AML-193 (cell line): ENCODE measurements at places on chromosomes 6 and 20.

DNA sequence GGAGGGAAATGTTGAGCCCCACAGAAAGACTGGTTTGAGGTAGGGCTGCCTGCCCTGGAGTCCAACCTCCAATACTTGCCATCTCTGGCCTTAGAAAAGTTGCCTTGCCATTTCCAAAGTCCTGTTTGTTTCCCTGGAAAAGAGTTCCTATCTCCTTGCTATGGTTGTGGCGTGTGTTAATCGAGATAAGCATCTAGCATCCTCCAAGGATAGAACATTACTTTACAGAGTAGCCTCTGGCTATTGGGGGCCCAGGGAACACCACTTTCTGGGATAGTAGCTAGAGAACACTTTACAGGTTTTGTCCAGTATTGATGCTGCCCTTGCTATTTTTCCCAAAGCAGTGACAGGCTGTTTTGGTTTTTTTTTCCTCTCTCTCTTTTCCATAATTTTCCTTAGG is 57.4 kb upstream of the SASH1 start:
- DNase-seq = no peak

DNA sequence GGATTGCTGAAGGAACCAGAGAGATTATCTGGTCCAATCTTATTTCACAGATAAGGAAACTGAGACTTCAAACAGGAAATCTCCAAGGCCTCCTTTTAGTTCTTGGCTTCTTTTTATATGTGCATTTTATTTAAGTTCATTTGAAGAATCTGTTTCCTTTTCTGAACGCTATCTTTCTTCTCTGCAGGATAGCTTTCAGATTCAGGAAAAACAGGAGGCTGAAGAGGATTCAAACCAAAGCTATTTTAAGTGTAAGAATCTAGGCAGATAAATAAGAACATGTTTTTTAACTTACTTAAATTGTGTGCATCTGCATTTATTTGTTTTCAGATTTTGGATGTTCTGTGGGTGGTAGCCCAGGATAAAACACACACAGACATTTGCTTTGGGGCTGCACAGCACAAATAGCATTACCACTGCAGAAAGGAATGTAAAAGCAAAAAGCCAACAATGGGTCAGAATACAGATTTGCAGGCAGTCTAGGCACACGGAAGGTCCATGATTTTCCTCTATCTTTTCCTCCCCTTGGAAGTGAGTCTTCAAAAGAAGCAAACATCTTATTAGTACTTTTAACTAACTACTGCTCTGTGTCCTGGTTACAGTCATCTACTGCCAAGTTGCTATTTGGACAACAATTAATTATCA is 188.8 kb upstream of the TBX18 start:
- DNase-seq = no peak

- no peak for DNase-seq
Measured at GRCh38 chr20:47957135-47957534, 171.9 kb upstream of the SULF2 start.

GRCh38 chr6:166251655-166252054 is 56.5 kb downstream of the PRR18 start:
- DNase-seq = no peak

DNA sequence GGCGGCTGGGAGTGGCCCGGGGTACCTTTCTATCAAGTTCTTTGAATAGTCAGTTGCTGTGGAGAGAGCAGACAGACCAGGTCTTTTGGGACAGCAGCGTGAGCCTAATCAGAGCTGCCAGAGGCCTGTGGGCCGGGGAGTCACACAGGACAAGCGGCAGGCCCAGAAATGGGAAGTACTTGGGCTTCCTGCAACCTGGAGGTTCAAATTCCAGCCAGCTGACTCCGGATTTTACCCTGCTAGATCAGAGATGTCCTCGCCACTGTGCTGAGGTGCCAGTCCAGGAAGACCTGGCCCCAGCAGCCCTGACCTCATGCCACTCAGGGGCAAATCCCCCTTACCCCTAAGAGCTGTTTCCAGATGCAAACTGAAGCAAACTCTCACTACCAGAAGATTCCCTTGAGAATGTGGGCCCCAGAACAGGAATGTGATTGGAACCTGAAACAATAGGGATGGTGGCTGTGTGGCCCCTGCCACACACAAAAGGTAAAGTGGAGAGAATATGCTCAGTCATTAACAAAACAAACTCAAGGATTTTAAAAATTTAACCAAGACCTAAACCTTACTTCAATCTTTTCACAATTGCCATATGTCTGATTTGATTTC is 9.7 kb downstream of the BEND3 start:
- DNase-seq = no peak

DNA sequence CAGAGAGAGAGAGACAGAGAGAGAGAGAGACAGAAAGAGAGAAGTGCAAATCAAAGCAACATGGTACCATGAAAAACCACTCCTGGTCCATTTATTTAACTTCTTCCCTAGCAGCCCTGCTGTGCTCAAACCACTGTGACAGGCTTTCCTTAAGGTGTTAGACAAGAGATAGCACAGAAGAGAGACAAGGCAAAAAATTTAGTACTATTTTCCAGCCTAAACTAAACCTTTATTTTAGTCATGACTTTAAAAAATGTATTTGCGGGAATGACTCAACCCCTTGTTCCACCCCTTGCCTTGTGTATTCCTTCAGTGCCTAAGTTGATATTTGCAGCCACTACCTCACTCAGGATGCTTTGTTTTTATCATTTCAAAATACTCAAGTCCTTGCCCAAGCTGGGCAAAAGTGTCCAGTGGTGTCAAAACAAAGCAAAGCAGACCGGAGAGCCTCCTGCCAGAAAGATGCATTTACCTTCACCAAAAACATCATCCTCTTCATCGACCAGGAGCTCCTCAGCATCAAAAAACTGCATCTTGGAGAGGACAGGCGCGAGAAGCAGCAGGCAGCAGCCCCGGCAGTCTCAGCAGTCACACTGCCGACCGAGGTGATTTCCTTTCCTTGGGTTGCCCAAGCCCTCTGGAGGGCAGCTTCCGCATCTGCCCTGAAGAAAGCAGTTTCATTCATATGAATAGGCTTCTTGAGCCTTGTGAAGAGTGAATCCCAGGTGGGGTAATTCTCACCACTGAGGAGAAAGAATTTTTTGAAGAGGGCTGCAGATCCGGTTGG is at the start of gene RIPOR2:
RIPOR2 (minus strand) TSS at position 595 of the 787 bp plus-strand sequence; CDS start at position 533, 62 bp downstream.
- peak; percentile 65 for DNase-seq

DNA sequence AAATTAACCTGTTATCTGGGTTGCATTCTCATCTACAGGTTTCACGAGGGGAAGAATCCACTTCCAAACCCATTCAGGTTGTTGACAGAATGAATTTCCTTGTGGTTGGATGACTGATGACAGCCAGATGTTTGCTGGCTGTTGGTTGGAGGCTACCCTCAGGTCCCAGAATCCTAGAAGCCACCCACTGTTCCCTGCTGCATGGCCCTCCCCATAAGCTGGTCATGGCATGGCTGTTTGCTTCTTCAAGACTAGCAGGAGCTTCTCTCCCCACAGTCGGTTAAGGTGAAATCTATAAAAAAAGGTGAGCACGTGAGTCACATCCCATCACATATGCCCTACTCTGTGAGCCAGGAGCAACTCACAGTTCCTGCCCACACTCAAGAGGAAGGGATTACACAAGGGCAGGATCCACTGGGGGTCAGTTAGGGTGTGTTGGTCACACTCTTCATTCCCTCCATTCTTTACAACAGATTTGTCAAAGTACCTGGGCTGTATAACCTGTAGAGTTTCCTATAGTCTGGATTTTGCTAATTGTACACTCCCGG is 19.5 kb upstream of the RPS10 start:
- no peak for DNase-seq

DNA sequence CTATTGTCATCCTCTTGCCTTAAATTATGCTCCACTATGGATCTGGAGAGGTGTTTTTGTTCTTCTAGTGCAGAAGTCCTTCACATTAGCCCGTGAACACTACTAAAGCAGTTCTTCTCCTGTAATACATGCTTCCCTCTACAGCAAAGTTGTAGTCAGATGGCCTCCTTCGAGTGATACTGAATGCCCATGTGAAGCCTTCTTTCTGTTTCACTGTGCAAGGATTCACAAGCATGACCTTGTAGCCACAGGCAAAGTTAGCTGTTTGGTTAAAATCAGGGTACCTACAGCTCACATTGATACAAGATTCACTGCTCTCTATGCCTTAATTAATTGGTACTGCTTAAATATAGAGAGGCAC is 47.6 kb downstream of the ARHGAP18 start:
- no peak for DNase-seq

DNA sequence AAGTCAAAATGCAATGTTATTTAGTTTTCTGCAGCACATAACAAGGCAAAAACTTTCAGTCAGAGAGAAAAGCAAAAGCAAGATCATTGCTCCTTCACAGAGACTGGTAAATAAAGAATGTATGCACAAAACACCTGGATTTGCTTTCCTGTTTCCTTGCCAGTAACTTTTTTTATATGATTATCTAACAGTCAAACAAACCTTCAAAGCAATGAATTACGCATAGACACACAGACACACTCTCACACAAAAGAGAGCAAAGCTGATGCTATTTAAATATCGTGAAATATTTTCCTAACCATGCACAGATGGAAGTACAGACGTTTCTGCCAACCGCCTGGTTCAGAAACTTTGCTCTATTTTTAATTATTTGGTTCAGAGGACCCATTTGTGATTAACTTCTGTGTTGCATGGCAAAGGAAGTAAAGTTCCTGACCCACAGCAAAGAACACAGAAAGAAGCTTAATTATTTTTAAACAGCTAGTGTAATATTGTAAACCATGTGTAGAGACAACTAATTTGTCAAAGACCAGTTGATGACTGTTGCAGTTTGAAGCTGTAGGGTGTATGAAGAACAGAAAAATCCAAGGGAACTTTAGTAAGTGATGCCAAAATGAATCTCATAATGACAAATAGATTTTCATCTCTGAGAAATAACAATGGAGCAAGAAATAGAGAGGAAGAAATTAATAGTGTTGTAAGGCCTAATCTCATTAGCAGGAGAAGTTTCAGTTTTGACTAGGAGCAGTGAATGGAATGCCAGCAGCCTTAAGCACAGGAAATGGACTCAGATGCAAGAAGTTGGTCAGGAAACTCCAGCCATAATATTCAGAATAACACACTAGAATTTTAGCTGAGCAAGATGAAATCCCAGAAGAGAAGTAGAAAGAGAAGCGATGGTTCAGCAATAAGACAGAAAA is 24.1 kb downstream of the ATXN1 start:
- no peak for DNase-seq

GRCh38 chr6:90220273-90220672 is 76.4 kb downstream of the BACH2 start:
- DNase-seq = no peak

DNA sequence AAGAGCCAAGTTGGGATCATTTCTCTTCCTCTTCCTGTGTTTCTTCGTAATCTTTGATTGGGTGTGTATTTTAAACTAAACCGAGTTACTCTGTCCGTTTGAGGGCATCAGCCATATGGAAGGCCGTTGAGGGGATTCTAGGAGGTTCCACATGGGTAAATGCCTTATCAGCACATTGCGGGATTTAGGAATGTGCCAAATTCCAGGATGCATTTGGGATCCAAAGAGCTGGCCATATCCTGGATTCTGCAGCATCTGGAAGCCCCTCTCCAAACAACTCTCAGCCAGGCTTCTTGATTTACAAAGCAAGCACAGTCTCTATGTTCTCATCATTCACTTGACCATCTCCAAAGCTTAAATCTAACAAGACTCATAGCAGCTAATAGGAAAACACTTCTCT is 67.6 kb upstream of the RIN2 start:
- DNase-seq = no peak

- DNase-seq = no peak
Measured at GRCh38 chr6:36289281-36289878, 19.5 kb downstream of the PNPLA1 start.

DNA sequence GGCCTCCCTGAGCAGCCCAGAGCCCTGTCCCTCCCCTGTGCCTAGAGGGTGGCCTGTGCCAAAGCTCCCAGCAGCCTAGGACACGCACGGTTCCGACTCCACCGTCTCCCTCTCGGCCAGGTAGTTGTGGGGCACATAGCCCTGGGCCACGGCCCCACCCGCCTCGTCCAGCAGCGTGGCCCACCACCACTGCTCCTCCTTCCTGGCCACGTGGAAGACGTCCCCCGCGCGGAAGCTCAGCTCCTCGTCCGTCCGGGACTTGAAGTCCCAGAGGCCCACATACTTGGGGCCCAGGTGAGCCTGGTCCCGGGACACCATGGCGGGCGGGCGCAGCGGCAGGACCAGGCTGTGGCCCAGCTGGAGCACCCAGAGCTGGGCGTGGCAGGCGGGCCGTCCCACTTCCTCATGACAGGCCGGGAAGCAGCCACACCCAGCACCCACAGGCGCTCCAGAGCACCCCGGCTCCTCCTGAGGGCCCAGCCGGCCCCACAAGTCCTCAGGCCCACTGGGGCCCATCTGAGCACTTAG is at the start of gene PTK6:
PTK6 (minus strand) TSS at position 380 of the 528 bp plus-strand sequence; CDS start at position 318, 62 bp downstream.
- DNase-seq = peak; percentile 52

DNA sequence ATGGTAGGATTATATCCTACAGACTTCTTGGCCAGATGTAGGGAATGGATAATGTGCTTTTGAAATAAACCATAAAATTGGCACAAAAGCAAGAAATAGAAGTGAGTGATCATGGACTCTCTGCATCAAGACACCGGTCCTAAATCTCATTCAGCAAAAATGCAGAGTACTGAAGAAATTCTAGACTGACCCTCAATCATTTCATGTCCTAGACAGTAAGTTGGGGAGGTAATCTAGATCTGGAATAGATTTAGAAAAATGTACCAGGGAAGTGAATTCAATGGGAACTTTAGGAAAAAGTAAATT is 69.7 kb upstream of the ADTRP start:
- DNase-seq = no peak

GRCh38 chr6:41683273-41683522 is 44.9 kb downstream of the MDFI start:
- DNase-seq = no peak

DNA sequence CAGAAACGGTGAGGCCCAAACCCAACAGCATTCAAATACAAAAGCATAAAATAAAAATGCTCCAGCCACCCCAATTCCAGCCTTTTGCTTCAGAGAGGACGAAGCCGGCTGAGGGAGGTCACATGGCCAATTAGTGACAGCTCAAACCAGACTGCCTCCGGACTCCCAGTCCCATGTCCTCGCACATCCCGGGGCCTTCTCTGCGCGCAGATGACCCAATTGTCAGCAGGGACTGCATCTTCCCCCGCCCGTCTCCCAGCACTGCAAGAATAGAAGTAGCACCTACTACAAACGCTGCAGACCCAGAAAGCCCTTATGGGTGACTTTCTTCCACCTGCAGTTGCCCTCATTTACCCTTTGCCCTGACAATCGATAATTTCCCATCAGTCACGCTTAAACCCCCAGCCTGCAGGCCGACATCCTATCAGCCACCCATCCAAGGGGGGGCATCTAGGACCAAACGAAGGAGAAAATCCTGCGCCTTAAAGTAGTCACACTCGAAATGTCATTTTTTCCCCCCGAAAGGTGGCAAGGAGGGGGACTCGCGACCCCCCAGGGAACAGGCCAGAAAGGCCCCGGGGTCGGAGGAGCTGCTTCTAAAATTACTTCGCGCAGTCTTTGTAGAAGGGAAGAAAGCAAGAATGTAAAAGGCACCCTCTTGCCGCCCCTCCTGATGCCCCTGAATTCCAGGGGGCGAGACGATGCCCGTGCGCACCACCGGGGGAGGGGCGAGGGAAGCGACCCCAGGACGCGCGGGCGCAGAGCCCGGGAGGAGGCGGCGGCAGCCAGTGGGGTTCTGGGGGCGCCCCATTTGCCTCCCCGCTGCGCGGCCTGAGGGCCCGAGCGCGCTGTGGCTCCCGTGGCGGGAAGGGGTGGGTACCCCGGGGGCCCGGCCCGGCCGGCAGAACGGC is 792 bp downstream of the SLC23A2 start:
- peak; percentile 19 for DNase-seq
